NCI-H82 (cell line): ENCODE measurements at places on chromosomes 12 and 14.

- no peak for DNase-seq
Observed at GRCh38 chr12:1864867-1865266, 44.5 kb downstream of the LRTM2 start.

DNA sequence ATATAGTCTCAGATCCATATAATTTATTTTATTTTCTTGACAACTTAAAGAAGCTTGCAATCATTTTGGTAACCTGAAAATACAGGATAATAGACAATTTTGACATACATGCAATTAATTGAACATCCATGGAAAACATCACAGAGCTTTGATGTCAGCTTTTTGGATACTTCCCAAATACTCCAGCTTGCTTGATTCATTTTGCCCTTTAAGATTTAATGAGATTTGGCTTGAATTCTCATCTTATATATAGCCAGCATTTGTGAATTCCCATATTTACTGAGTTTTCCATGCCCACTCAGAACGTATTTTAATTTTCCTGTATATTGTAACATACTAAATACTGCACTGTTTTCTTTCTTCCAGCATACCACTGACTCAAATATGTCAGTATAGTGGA, 803.0 kb upstream of the MGAT4C start:
- DNase-seq = no peak

DNA sequence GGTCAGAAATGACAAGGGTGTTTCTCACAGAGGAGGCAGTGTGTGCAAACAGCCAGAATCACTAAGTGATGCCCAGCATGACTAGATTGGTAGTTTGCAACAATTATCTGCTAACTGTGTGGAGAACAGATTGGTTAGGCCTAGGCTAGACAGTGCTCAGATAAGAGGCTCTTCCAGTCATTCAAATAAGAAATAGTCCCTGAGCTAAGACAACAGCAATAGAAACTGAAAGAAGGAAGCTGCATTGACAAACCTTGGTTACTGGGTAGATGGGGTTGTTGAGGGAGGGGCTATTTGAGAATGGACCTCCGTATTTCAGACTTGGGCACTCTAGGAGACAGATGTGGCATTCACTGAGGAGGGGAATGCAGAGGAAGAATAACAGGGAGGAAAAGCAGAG, 255.0 kb upstream of the NPAS3 start:
- no peak for DNase-seq

DNA sequence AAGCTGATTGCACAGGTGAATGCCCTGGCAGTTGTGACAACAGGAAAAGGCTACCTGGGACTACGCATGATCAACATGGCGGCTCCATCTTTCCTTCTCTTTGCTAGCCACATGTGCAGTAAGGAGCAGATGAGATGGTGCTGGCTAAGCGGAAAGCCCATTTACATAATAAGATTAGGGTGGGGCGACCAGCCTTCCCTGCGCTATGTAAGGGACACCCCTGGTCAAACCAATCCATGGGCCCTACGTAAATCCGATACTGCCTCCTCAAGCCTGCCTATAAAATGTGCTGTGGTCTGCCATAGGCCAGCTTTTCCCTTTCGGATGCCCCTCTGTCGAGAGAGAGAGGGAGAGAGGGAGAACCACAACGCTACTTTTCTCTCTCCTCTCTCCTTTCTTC, 31.0 kb upstream of the BTG1 start:
- DNase-seq = peak; percentile 38

GRCh38 chr12:62127516-62127915, 132.7 kb upstream of the USP15 start:
- DNase-seq = no peak

DNA sequence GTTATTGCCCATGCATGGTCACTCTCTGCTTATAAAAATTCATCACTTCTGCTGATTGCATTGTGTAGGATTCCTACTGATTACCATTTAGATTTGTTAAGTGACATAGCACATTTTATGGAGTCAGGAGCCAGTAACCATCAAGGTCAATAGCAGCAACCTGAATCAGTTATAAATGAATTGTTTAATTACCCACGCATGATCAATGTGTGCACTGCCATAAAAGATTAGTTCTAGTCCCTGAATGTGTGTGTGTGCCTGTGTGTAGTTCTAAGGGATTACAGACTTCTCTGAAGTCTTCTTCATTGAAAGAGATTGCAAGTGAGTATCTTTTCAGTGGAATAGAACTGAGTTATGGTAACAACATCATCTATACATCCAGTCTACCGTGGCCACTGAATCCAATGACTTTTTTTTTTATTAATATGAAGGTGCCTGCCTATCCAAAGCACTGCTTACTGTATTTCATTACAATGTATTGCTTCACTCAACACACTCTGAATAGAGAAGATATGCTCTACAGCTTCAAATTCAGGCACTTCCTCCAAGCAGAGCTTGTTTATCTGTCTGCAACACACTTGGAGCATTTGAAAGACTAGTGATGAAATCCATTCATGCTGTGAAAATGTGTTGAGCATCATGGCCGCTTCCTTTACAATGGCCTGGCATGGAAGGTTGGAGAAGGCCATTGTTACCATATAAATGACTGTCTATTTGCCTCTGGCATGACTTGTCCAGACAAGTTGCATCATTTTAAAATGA, 381.7 kb downstream of the DIO2 start:
- DNase-seq = no peak

DNA sequence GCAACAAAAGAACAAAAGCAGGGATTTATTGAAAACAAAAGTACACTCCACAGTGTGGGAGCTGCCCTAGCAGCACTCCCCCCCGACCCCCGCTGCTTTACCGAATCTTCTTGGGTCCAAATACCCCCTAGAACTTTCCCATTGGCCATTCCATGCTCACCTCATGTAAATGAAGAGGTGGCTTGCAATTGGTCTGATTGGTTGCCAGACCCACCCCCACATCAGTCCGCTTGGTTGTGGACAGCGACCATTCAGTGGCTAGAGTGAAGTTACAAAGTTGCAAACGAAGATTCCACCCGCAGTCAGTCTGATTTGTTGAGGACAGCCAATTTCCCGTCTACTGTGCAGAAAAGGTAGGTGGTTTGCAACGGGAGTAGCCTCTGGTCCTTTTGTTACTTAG, 3.9 kb downstream of the STYX start:
- no peak for DNase-seq

GRCh38 chr12:118357257-118358007, 15.3 kb downstream of the TAOK3 start:
- DNase-seq = peak; percentile 17

GRCh38 chr14:101031721-101032120, 128.2 kb upstream of the RTL1 start:
- no peak for DNase-seq

GRCh38 chr14:54220071-54220703, 176.6 kb upstream of the CDKN3 start:
- no peak for DNase-seq

- no peak for DNase-seq
Observed at GRCh38 chr14:104659764-104660523, 29.5 kb upstream of the INF2 start.

DNA sequence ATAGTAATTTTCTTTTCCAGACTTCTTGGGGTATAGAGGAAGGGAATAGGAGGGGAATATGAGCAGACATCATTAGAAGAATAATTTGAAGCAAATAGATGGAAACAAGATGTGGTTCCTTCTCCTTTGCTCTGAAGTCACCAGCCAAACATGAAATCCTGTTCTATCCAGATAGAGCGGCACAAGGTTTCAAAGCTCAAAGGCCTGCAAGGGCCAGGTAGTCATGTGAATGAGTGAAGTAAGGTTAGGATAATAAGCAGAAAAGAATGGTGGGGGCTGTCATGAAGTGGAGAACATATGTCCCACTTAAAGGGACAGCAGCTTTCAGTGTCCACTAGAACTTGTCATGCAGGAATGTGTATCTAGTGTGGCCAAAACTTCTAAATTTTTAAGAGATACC, 2.5 kb upstream of the IKZF4 start:
- no peak for DNase-seq
